ENCODE measurements at places on chromosomes 4 and X.
A peak's percentile ranks its signal among the peaks of the same experiment; 100 is the strongest.

- no peak for DNase-seq
Measured at GRCh38 chr4:94408549-94409374, 43.0 kb upstream of the PDLIM5 start.

- DNase-seq: no peak
Measured at GRCh38 chrX:110914281-110914680, 118.7 kb upstream of the CHRDL1 start.

- DNase-seq: no peak
Measured at GRCh38 chr4:182206266-182206665, 36.9 kb upstream of the TENM3 start.

- DNase-seq: no peak
Measured at GRCh38 chr4:828641-829271, 2.8 kb upstream of the CPLX1 start.

DNA sequence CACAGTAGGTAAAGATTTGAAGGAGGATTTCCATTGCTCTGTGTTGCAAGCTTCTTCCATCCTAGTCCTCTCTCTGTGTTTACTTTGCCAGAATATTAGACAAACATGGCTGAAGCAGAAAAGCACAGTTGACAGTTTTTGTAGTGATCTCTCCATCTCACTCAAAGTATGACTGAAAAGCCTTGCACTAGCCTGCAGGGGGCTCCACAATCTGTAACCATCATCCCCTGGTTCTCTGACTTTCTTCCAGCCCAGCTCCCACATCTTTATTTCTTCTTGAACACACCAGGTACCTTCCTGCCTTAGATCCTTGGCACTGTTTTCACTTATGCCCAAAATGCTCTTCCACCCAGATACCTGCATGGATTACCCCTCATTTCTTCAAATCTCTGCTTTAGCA lies 34.1 kb upstream of the HHIP start:
- peak; percentile 9 for DNase-seq

GRCh38 chrX:55056820-55057674 lies 17.8 kb upstream of the PAGE2B start:
- DNase-seq: no peak

DNA sequence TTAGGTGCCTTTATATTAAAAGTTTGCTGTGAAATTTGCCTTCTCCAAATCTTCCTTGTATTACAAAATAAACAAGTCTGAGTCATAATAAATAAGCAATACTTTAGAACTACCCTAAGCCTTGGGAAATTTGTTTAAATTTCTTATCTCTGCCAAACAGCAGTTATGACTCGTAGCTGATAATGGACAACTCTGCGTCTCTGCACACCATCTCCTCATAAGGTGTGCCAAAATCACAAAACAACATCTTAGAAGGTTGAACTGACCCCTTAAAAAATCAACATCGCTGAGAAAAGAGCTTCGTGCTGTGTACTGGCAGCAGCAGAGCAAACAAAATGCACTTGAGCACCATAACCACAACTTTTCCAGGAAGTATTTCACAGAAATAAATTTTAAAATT lies 22.0 kb downstream of the OR13H1 start:
- DNase-seq: no peak

GRCh38 chr4:138188406-138189084 lies 53.6 kb downstream of the SLC7A11 start:
- no peak for DNase-seq

GRCh38 chrX:152072236-152072635 lies 66.1 kb downstream of the MAGEA10 start:
- no peak for DNase-seq

DNA sequence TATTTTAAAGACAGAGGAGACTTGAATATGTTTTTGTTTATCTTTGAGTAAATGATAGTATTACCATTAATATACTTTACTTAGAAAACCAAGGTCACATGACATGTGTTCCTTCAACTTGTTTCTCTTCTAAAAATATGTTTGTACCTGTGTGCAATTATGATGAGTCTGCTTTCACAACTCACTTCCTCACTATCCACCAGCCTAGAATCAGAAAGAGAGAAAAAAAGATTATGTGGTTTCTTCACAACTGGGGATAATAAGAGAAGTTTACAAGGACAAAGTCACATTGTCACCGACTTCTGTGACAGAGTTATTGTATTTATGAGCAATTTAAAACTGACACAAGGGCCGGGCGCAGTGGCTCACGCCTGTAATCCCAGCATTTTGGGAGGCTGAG lies 1112.1 kb downstream of the RPA4 start:
- DNase-seq: no peak

- DNase-seq: no peak
Measured at GRCh38 chrX:21469071-21469470, 94.9 kb downstream of the CNKSR2 start.

GRCh38 chrX:140766024-140766611 lies 56.6 kb downstream of the LINC00632 start:
- peak; percentile 30 for DNase-seq

- no peak for DNase-seq
Measured at GRCh38 chr4:118950929-118951570, 62.4 kb downstream of the SYNPO2 start.

GRCh38 chr4:72496119-72496518 lies 72.9 kb downstream of the ADAMTS3 start:
- no peak for DNase-seq
